ENCODE measurements at places on chromosomes 12 and 14.

DNA sequence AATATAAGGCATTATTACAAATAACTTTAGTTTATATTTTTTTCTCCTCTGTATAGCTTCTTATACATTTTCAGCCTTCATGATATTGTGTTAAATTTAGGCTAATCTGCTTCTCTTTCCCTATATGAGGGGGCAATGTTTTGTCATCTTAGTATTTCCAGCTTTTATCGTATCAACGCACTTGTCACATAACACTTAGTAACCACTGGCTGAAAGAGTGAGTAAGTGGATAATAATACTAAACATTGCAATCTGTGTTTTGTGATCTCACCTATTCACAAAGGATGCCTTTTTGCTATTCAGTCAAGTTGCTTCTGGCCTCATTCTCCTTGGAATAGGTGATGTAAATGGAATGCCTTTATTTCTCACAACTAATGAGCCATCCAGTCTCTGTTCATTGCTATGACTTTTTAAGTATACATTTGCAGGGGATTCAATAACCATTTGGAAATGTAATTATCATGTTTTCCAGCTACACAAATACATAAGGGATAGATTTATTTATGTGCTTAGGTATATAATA lies 260.9 kb downstream of the BMP4 start:
- no peak for DNase-seq

- DNase-seq = no peak
Measured at GRCh38 chr14:100840286-100841065, 14.6 kb downstream of the MEG3 start.

- no peak for DNase-seq
Measured at GRCh38 chr14:104116756-104117340, 21.5 kb upstream of the KIF26A start.

DNA sequence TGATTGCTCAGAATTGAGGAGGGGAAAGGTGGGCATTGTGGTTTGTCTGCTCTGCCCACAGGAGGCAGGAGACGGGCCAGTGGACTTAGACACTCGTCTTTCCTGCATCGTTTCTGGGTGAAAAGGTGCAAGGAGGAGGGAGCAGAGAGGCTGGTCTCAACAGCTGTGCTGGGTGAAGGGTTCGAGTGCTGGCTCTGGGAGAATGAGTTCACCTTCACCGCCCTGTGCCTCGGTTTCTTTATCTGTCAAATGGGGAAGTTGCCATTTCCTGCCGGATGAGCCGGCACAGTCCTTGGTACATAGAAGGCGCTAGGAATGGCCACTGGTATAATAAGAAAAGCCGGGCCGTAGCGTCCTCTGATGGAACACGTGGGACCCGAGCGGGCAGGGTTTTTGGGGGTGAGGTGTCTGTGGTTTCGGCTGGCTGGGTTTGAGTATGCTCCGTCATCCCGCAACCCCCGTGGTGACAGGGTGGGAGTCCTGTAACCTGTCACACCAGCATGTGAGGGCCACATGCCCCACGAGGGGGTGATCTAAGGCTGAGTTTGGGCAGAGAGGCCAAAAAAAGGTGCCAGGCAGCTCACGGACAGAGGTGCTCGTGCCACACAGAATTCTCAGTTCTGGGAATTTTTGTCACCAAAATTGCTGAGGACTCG lies 7.3 kb downstream of the BCL7A start:
- DNase-seq = no peak

- no peak for DNase-seq
Measured at GRCh38 chr14:90605430-90605829, 208.6 kb downstream of the CALM1 start.

- DNase-seq = no peak
Measured at GRCh38 chr14:76696361-76696760, 64.9 kb upstream of the VASH1 start.

GRCh38 chr12:74051848-74052247 lies 485.8 kb upstream of the ATXN7L3B start:
- DNase-seq = no peak

All from fibroblast of skin of back (primary cell).